Mesenteric fat pad (tissue), 1 donor: ENCODE measurements at places on chromosomes 2 and 18. TPM values are rescaled to one million over a fixed set of nuclear protein-coding genes. Genes with fewer than 3 reads are reported as not detected.

The DSG2 gene
- 32.9 TPM for total RNA-seq

GRCh38 chr18:24764766-24765165, 304.3 kb downstream of the HRH4 start:
- DNase-seq: no peak

DNA sequence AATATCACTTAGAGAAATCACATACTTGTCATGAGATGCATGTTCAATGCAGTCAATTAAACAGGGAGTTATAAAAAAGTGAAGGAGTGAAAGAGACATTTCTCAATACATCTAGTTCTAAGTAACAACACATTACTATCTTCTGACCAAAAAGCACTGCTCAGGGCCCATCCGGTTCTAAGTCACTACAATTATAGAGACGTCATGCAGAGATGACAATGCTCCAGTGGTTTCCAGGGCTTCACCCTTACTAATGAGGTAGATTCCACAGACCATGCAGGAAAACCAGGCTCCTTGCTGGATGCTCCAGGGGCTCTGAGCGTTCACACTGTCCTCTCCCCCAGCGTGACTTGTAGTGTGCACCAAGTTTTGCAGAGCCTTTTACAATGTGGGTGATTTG, 88.0 kb downstream of the FTCDNL1 start:
- no peak for DNase-seq

The PDE11A gene
- total RNA-seq: 1.00 TPM

DNA sequence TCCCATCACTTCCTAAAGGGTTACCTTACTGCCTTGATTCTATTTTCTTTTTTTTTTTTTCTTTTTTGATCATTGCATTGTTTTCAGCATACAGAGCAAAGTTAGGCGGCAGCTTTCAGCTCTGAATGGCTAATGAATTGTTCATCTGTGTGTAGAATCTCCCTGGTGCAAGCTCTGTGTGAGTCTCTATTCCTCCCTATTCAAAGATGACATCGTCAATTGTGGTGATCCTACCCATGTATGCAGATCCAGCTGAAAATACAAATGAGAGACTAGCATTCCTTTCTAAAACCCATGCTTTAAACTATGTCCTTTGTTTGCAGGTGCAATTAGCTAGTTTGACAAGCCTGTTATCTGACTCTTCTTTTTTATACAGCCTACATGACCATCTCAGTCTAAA, 539.0 kb downstream of the ARHGAP15 start:
- no peak for DNase-seq

DNA sequence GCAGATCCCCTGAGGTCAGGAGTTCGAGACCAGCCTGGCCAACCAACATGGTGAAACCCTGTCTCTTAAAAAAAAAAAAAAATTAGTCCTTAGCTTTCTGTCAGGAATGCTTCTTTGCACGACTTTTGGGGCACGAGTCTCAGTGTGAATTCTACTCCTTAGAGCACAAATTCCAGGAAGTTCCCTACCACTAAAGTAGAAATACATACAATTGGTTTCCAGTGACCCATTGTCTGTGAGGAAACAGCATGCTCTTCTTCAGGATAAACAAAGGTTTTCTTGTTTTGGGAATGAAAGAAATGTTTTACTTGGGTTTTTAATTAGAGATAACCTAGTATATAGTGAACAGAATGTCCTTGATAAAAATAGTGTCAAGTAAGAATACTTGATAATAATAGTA, 23.7 kb downstream of the PSMA8 start:
- DNase-seq: no peak

The TUBA3E gene
- total RNA-seq: not detected

- DNase-seq: no peak
Measured at GRCh38 chr2:33484042-33484621, 7.7 kb downstream of the RASGRP3 start.

- DNase-seq: no peak
Measured at GRCh38 chr18:60196836-60197606, 175.6 kb downstream of the MC4R start.

- peak; percentile 89 for DNase-seq
Measured at GRCh38 chr2:240245706-240246105, 105.2 kb upstream of the OTOS start.

The SOX11 gene
- not detected for total RNA-seq

DNA sequence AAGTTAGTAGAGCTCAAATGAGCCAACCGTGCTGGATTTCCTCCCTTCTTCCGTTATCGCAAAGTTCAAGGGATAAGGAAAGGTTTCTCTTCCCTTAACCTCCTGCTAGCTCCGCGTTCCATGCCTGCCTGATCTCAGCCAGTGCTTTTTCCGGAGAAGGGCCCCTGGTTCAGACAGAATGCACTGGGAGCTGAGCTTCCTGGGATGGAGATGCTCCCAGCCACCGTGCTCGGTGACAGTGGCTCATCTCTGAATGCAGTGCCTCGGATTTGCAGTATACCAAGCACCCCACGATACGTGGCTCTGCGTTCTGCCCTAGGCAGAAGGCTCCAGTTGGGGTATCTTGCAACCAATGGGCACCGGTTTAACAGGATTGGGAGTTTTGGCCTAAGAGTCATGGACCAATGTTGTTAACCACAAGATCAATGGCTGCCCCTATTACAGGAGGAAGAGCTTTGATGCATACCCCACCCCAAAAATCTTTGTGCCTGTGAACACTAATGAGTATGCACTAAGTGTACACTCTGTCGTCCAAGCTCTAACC, 876 bp downstream of the CNTNAP5 start:
- no peak for DNase-seq
